Activated effector memory CD4-positive, alpha-beta T cell treated with Interleukin-2 at 50 U/mL for 16 hours (primary cell): ENCODE measurements at places on chromosomes 11 and 22.

DNA sequence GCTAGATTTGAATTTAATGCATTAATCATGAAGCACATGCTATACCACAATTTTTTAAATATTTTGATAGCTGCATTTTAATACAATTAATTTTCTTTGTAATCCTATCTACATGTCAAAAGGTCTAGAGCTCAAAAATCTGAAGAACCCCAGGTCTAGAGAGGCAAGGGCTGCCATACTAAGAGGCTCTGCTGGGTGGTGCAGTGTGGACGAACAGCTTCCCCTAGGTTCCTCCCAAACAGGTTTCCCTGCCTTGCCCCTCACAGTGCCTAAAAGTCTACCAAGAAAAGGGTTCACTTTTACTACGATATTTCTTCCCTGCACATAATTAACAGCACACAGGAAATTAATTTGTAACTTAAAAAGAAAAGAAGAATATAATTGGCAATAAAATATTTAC is 681.1 kb downstream of the OPCML start:
- no peak for DNase-seq

DNA sequence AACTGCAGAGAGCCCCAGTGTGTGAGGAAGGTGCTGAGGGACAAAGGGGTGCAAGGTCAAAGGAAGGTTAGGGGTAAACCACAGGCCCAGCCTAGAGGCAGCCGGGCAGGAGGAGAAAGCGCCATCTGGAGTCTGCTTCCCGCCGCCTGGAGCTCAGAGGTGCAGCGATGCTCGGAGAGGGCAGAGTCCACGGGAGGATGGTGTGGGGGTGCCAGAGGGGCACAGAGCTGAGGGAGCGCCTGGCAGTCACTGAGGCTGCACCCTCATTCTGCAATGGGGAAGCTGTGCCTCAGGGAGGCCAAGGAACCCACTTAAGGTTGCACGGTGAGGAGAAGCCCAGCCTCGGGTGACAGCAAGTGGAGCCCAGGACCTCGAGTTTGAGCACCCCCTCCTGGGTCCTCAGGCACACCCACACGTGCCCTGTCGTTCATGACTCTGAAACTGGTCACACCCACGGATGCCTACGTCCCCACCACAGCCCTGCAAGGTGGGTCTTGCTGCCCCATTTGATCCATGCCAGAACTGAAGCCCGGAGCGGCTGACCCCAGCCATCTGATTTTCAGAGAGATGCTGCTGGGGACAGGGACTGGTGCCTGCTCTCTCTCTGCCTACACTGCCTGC is 1.6 kb downstream of the IL2RB start:
- peak; percentile 27 for DNase-seq

DNA sequence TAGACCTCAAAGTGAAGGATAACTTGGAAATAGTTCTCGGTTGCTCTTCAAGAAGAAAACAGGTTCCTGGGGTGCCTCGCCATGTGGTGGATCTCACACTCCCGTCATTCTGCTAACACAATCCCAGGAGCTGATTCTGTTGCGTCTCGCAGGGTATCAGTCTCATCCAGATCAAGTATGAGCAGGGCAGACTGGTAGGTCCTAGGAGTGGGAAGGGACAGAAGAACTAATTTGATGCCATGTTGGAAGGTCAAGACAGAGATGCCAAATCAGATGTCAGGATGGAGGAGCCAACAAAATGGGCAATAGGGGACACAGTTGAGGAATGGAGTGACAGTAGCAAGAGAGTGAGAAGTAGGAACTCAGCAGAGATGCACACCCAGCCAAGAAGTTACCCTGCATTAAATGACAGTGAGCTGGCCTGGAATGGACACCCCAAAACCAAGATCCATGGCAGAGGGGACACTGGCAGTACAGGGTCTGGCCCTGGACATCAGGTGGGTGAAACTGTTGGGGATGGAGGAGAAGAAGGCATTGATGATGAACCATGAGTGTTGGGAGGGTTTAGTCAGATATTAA is 76.2 kb downstream of the BDNF start:
- DNase-seq, result no peak

- no peak for DNase-seq
Observed at GRCh38 chr22:24405631-24406321, 21.6 kb upstream of the ADORA2A start.

DNA sequence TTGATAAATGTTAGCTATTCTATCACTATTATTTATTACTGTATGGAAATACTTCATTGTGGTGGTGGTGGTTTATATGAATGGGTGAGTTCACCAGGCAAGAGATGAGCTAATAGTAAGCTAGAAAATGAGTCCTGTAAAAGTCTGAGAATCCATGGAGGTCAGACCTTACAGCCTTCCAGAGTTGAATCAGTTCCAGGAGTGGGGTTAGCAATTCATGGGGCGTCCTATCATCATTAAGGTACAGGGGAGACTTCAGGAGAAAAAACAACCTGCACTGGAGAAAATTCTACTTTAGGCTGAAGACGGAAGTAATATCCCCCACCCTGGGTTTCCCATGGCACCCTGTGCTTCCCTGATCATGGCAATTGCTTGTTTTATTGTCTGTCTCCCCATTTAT is 6.5 kb downstream of the SYT13 start:
- DNase-seq, result no peak

GRCh38 chr11:77071077-77071476 is 4.3 kb downstream of the CAPN5 start:
- DNase-seq, result no peak

GRCh38 chr11:116788534-116788933 is 711 bp upstream of the ZPR1 start:
- DNase-seq, result no peak

DNA sequence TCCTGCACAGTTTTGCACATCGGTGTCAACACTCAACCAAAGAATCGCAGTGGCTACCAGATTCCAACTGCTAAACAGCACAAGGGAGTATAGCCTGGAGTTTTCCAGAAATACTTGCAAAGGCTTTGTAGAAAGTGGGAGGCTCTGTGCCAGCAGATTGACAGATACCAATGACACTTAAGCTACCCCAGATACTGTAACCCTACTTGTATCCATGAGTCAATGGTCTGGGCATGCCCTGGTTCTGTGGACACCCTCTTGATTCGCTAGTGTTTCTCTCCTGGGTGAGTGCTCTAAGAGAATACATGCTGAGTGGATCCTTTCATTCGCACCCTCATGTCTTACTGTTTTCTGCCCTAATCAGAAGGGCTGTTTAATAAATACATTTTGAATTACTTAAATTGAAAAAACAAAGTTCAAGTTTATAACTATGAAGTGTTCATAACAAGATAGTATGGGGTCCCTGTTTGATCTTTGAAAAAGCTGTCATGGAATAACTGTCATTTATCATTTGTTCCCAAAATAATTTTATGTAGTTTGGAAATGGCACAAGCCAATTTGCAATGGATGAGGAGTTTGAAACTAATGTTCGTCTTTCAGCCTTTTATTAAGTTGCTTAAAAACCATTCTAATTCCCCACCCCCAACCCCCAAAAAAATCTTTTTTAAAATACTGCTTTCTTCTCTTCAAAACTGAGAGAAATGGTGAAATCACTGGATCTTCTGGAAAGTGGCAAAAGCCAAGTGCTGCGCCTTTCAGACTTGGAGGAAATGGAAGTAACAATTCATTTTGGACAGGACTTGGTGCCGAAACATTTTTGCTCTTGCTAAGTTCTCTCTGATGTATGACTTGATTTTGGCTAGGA is 600.5 kb upstream of the TENM4 start:
- DNase-seq, result no peak

DNA sequence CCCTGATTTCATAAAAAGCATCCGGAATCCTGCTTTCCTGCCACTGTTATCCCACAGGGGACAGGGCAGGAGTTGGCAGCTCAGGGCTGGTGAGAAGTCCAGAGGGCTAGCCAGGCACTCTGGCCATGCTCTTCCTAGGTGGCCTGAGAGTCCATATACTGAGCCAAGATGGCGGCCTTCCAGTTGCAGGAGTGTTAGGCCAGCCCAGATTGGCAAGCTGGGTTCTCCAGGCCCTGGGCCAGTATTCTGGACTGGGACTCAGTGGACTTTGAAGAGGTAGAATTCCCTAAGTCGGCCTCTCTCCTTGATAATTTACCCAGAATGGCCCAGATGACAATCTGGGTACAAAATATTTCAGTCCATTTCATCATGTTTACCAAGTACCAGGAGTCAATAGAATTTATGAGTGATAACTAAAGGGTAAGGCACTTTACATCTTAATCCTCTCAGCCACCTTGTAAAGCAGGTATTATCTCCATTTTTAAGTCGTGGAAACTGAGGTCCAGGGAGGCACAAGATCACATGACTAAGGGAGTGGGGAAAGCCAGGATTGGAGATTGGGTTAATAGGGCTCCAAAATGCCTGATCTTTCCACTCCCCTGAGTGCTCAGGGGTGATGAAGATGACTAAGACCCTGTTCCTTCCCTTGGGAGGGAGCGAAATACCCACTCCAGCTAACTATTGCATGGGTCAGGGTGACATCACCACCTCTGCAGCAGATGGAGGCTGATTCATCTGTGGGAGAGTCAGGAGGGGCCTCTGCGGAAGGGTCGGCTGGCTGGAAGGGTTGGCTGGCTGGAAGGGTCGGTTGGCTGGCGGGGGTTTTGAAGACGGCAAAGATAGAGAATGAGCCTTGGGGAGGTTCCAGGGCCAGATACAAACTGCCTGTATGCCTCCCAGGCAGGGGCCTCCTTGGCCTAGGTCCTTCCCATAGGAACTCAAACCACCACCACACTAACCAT is 1.2 kb upstream of the MICALL1 start:
- no peak for DNase-seq

DNA sequence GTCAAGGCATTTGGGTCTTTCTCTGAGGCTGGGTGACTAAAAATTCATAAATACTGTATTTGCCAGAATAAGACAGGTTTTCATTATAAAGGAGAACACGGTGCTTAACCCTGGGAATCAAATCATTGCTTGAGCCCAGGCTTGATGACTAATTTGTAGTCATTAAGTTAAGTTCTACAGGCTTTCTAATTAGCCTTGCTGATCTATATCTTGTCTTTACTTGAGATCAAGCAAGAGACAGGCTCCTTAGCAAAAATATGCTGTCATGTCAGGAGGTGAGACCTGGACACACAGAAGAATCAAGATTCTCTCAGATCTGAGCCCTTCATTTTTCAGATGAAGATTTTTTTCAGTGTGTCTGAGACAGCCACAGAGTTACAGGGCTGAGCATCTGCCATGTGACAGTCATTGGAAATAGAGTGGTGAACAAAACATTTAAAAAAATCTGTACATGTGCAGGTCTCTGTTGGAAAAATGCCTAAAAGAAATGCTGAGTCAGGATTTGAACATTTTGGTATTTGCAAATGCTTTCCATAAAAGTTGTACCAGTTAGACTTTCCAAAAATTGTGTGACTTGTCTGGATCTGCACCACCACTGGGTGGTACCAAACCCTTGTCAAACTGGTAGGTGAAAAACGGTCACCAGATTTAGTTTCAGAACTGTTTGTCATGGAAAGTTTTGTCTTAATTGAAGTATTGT is 14.6 kb downstream of the ACAT1 start:
- no peak for DNase-seq
